ENCODE measurements at places on chromosomes 7 and 10.
A peak's percentile ranks its signal among the peaks of the same experiment; 100 is the strongest.

DNA sequence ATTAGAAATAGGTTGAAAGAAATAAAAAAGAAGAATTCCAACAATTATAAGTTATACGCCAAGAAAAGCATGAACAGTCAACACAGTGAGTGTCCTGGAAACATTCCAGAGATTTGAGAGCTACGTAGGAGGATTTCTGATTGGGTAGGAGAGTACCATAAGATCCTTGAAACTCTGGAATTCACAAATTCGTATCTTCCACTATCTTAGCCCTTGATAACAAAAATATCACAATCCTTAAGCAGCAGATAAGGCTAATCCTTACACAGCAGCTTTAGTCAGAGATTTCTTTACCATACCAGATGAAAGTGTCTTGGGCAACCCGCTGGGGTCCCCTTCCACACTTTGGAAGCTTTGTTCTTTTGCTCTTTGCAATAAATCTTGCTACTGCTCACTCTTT is 8.2 kb downstream of the TPK1 start:
- no peak for DNase-seq

DNA sequence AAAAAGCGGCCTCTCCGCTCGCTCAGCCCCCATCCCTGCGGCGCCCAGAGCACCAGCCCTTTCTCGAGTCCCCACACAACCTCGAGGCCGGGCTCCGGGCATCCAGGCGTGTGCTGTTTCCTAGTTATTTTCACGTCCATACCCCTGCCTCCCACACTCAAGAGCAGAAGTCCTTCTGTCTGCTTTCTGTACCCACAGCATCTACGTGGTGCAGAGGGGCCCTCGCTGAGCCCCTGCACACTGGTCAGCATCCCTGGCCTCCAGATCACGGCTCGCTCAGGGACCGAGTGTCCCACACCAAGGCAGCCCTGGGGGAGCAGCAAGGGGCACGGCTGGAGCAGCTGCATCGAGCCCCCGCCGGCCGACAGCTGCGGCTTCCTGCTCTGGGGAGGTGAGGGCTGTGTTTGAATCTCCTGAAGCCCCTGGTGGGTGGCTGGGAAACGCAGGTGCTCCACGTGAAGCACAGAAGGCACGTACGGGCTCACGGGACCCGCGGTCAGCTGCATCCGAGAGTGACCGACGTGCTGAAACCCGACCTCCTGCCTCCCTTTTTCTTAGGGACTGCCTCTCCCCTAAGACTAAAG is 333.1 kb downstream of the DNAJB6 start:
- no peak for DNase-seq

DNA sequence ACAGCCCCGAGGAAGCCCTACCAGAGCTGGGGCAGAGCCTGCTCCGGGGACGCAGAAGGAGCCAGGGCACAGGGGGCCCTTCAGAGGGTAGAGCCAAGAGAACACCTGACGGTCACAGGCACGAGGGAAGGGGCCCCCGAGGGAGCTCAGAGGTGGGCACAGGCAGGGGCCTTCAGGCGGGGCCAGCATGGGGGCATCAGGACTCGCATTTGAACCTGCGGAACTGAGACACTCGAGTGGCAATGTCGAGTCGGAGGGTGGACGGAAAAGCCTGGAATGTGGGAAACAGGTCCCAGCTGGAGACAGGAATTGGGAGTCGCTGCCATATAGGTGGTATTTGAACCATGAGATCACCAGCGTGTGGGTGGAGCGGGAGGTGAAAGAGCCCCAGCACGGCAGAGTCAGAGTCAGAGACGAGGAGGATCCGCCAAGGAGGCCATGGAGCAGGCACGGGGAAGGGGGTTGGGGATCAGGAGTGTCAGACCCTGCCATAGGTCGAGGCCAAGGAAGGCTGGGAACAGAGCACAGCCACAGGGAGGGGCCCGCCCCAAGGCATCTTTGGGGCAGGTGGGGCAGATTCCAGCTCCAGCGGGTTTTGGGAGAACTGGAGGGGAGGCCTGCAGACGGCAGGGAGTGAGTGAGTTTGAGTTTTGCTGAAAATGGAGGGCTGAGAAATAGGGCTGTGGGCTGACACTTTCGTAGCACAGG is 13.8 kb downstream of the STK32C start:
- DNase-seq: no peak

DNA sequence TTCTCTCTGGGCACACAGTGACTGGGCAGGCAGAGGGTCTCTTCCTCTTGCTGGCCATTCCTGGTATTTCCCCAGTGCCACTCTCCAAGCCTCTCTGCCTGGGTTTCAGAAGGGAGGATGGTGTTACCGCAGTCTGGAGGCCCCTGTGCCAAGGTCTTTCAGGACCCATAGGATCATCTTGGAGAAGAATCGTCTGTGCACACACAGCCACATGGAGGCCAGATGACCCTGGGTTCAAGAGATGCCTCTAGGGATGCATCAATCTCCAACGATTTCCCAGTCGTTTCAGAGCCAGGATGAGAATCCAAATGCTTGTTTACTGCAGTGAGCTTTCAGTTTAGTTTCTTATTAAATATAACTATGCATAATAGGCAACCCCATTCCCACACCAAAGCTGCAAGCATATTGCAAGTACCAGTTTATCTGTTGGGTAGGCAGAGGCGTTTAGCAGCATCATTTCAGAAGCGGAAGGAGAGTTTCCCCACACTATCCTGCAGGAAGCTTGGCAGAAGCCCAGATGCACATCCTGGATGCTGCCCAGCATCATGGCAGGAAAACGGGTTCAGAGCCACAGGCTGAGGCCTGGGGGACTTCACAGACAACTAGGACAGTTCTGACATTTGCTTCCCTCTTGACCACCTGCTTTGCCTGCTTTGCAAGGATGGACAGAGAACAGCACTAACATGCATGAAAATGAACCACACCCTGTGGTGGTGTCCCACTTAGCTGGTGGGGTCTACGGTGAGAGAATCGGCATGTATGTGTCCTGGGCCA is 134.7 kb upstream of the FAM20C start:
- DNase-seq: peak; percentile 62

GRCh38 chr7:132075515-132075914 is 500.8 kb downstream of the PLXNA4 start:
- no peak for DNase-seq

- no peak for DNase-seq
These were observed 2.3 kb upstream of the KCNIP2 start for GRCh38 chr10:101845893-101846292.

DNA sequence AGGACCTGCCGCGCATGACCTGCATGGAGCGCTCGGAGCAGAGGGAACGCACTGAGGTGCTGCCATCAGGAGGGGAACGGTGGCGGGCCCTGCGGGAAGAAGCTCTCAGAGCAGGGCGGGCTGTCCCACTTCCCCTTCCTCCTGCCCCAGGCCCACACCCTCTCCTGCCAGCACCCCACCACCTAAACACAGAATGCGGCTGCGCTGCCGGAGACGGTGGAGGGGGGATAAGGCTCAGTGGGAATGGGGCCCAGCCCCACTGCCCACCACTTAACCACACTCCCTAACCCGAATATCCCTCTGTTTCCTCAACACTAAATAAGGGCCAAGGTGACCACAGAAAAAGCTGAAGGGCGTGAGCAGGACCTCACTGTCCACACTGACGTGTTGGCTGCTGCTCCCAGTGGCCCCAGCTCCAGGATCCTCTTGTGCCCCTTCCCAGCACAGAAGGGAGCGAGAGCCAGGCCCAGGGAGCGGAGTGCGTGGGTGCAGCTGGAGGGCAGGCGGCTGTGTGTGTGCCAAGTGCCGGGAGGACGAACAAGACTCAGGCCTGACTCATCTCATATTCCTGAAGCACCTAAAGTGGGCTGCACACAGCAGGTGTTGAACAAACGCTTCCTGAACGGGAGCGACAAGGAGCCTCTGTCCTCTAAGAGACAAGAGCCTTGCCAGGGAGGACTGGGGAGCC is 116.8 kb downstream of the MAD1L1 start:
- DNase-seq: no peak

GRCh38 chr7:37899712-37900247 is 16.8 kb downstream of the SFRP4 start:
- no peak for DNase-seq

- no peak for DNase-seq
These were observed 1.4 kb downstream of the STK32C start for GRCh38 chr10:132306343-132306685.

DNA sequence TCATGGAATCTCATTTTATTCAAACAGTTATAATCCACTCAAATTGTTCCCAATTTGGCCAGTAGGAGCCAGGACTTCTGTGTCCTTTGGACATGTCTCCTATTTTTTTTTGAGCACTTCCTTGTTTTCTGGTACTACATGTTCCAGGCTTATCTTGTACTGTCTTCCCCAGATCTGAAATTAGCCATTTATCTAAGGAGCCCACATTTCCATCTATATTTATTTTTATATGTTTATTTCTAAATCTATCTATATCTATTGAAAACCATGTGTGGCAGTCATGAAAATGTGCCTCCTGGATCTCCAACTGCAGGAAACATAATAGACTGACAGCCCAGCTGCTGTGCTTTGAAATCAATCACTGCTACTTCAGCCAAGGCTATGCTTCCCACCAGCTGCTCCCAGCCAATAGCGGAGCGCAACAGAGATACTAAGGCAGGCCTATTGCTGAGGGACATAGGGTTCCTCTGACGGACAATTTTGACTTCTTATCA is 147.1 kb downstream of the LRRC4 start:
- DNase-seq: no peak

GRCh38 chr7:123275036-123275753 is 75.4 kb upstream of the SLC13A1 start:
- no peak for DNase-seq

DNA sequence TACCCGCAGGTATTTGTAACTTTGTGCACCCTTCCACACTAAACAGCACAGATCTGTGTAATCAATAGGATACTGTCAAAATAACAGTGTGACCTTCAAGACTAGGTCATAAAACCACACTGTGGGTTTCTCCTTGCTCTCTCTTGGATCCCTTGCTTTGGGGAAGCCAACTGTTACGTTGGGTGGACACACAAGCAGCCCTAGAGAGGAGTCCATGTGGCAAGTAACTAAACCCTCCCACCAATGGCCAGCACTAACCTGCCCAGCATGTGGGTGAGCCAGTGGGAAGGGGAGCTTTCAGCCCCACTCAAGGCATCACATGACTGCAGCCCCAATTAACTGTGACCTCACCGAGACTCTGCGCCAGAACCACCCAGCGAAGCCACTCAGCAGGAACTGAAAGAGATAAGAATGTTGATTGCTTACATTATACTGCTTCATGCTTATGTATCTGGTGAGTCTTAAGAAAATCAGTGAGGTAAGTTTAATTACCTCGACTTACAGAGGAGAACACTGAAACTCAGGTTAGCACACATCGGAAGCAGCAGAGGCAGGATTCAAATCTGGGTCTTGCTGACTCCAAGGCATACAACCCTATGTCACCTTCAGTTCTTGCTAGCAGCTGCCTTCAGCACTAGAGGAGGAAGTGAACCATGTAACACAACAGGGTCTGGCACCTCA is 9.4 kb upstream of the ZC3HAV1 start:
- no peak for DNase-seq

- no peak for DNase-seq
These were observed 206.3 kb downstream of the THSD7A start for GRCh38 chr7:11625669-11626068.

DNA sequence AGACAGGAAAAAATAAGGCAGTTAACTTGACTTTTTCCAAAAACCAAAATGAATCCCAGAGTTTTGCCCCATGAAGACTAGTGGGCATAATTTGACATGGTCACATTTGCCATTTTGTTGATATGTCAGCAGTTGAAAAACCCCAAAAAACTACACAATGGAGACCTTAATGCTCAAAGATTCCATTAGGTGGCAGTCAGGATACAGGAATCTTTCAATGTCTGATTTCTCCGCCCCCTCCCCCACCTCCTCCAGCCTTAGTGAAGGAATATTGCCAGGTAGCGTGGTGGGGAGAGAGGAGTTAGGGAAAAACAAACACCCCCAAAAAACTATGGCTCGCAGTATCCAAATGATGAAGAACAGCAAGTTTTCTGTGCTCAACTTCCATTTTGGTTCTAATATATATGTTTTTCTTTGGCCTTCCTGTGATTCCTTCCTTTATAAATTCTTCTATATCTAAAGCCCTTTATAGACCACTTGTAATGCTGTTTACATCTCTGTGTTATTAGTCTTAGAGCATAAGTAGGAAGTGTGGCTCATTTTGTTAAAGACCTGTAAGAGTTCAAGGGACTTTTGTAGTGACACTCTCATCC is 6.7 kb upstream of the SMNDC1 start:
- DNase-seq: no peak

DNA sequence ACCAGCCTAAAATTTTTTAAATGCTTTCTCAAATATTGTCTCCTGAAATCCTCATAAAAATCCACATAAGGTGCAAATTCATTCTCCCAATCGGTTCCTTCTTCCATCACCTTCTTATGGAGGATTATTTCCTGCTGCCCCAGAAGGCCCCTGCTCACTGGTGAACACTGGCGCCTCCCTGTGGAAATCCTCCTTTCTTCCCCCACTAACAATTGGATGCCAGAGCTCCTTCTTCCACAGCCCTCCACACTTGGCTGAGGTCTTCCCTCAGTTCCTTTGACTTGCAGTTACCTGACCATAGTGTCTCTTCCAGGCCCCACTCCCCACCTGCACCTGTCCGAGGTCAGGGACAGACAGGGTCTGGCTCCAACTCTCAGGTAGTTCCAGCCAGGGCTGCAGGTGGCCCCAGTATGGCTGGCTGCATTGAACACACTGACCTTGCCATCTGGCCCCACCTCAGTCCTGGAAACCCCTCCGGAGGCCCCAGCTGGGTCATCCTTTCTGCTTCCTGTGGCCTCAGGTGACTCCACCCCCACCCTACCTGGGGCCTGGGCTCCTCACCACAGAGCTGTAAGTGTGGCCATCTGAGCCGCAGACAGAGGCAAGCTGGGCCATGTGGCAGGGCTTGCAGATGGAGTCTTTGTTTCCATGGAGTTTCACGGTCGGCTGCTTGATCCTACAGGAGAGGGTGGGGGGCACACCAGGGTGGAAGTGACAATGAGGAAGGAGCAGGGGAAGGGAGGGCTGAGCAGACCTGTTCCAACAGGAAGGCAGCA is 18.4 kb downstream of the SPOCK2 start:
- no peak for DNase-seq

DNA sequence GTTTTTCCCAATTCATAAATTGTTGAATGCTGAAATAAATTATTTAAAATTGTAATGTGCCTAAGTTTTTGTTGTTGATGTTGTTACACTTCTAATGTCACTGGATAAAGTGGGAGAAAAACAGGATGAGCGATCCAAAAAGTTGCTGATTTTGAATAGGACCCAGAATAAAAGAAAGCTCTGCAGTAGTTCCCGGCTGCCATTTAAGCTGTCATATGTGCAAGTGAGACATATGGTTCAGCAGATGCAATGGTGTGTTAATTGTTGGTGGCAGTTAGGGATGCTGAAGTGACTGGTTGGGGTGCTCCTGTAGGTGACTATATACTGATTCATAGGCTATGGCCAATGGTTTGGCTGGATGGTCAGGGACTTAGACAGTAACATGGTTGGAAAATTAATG is 1517.4 kb upstream of the LRRTM3 start:
- no peak for DNase-seq

DNA sequence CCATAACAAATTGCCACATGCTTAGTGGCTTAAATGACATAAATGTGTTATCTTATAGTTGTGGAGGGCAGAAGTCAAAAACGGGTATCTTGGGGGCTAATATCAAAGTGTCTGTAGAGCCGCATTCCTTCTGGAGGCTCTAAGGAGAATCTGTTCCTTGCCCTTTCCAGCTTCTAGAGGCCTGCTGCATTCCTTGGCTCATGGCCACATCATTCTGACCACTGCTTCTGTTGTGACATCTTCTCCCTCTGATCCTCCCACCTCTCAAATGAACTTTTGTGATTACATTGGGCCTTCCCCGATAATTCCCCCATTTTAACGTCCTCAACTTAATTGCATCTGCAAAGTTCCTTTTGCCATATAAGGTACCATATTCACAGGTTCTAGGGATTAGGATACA is 76.1 kb downstream of the CYP26A1 start:
- DNase-seq: no peak

- no peak for DNase-seq
These were observed 20.6 kb upstream of the HSPB1 start for GRCh38 chr7:76281706-76282343.

Data from osteocyte (in vitro differentiated cells).